Epithelial cell of prostate (primary cell): ENCODE measurements at places on chromosomes 4 and X.

GRCh38 chrX:3748052-3748559 lies 34.7 kb upstream of the PRKX start:
- DNase-seq = no peak

- no peak for DNase-seq
Observed at GRCh38 chrX:10855845-10856244, 235.5 kb upstream of the MID1 start.

- no peak for DNase-seq
Observed at GRCh38 chr4:143393195-143393594, 56.5 kb downstream of the GAB1 start.

GRCh38 chrX:72273718-72274117 lies 3.3 kb downstream of the RPS4X start:
- DNase-seq = no peak

GRCh38 chrX:94492541-94492940 lies 818.5 kb downstream of the FAM133A start:
- DNase-seq = no peak

- no peak for DNase-seq
Observed at GRCh38 chrX:139826065-139827044, 106.5 kb downstream of the ATP11C start.

- DNase-seq = no peak
Observed at GRCh38 chr4:137541876-137542646, 9.8 kb upstream of the PCDH18 start.

DNA sequence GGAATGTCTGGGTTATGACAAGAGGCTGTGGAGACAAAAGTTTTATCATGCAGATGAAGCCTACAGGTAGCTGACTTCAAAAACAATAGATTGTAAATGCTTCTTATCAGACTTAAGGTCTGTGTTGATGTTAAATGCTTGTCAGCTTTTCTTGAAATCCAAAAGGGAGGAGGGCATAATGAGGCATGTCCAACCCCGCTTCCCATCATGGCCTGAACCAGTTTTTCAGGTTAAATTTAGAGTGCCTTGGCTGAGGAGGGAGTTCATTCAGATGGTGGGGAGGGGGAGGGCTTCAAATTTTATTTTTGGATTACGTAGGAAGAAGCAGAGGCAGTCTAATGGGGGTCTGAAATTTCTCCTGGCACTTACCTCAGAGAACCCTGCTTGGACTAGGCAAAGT lies 207.7 kb upstream of the HDX start:
- no peak for DNase-seq

DNA sequence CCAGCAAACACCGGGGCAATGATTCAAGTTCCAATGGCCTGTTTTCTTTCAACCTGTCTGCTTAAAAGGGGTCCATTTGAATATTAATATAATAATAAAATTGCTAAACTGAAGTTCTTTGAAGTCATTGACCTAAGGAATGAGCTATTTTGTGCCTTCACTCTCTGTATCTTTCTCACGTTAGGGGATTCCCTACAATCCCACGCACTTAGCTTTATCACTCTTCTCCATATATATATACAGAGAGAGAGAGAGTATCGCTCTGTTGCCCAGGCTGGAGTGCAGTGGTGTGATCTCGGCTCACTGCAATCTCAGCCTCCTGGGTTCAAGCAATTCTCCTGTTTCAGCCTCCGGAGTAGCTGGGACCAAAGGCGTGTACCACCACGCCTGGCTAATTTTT lies 83.9 kb upstream of the NWD2 start:
- DNase-seq = no peak

DNA sequence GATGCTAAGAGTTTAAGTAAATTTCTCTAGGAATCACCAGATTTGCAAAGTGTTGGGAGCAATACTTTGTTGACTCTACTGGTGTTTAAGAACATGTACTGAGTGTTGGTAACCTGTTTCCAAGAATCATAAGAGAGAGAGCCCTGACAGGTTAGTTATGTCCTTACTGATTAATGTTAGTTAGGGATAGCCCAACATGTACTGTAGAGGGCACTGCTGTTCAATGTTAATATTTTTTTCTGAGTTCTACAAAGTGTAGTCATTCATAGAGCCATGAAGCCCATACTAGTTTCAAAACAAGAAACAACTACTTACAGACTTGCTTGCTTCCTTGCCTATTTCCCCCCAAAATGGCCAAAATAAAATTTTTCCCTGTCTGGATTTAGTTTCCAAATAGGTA lies 11.9 kb downstream of the TMPRSS11D start:
- no peak for DNase-seq

GRCh38 chr4:3196670-3197359 lies 52.1 kb upstream of the MSANTD1 start:
- no peak for DNase-seq

DNA sequence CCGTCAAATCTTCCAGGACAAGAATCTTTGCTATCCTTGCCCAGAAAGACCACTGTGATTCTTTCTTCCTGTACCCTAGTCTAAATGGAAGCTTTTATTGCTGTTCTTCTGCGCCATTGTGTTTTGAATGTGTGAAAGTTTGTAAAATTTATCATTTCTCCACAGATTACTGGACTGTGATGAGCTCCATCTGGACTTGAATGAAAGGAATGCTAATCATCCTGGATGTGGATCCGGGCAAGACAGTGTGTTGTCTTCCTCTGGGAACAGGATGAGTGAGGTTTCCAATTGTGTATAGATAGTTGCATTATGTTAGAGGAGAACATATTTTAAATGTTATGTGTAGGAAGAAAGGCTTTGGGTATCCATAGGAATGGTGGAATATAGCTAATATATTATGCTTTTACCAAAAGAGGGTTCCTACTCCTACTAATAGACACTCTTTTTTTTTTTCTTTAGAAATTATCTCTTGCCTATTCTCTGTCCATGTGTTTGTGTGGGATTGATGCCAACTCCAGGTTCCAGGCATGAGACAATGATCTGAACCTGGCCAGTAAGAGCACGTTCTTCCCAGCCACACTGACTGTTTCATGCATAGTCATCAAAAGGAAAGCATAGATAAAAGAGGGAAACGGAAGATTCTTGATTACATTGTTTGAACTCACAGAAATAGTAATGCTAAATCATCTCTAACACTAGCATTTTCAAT lies 803.6 kb upstream of the ADGRL3 start:
- DNase-seq = peak; percentile 3

- DNase-seq = no peak
Observed at GRCh38 chr4:134320048-134320447, 118.5 kb upstream of the PABPC4L start.

DNA sequence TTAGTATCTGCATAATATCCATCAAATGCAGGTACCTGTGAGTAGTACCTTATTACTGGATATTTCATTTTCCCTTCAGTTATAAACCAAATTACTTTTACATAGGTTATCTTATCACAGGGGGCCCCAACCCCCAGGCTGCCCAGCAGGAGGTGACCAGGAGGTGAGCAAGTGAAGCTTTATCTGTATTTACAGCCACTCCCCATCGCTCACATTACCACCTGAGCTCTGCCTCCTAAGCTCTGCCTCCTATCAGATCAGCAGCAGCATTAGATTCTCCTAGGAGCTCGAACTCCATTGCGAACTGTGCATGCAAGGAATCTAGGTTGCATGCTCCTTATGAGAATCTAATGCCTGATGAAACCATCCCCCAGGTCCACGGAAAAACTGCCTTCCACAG lies 6.3 kb downstream of the PRSS12 start:
- DNase-seq = no peak

GRCh38 chr4:101345596-101346350 lies 1.6 kb downstream of the PPP3CA start:
- no peak for DNase-seq
